ENCODE measurements at places on chromosomes 4 and X.

DNA sequence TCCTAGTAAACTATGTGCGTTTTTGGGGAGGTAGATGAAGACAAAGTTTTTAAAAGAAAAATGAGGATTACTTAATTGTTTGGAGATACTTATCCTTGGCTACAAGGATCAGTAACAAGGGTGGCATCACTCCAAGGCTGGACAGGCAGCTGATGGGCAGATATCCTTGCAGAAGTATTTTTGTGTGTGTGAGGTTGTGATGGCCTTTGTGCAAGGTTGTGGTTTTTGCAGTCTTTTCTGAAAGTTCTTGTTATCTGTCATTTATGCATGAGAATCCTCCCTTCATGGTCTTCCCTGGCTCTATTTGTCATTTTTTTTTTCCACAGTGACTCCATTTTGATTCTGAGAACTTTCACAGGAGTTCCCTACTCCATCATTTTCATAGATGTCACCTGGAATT, 96.0 kb upstream of the C1GALT1C1 start:
- no peak for DNase-seq

GRCh38 chr4:30726090-30726675, 6.0 kb downstream of the PCDH7 start:
- DNase-seq: no peak

- no peak for DNase-seq
These were observed 330.1 kb upstream of the RPS6KA3 start for GRCh38 chrX:20596856-20597255.

DNA sequence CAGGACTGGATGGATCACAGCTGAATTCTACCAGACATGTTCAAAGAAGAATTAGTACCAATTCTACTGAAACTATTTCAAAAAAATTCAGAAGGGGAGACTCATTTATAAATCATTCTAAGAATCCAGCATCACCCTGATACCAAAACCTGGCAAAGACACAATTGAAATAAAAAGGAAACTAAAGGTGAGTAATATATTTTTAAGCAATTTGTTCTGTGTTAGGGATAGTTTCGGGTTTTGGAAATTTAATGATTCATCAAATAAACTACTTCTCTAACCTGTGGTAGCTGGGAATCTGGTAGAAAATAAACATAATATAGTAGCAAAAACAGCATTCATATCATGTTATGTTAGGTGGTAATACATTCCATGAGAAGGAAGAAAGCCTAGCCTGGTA, 662.2 kb upstream of the BOD1L1 start:
- peak; percentile 77 for DNase-seq

DNA sequence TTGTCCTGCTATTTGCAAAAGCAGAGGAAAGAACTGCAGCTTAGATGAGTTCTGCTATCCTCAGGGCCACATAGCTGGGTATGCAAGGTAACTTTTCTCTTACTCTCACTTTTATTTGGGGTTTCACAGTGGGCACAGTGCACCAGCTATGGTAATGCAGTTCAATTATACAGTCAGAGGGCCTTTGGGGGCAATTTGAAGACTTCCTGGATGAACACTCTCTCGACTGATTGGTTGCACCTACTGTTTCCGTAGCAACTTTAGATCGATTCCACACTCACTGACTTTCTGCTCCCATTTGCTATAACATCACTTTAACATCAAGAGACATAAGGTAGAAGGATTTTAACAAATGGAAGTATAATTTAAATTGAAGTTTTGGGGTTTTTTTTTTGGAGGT, 128.6 kb downstream of the SLC39A8 start:
- DNase-seq: no peak

DNA sequence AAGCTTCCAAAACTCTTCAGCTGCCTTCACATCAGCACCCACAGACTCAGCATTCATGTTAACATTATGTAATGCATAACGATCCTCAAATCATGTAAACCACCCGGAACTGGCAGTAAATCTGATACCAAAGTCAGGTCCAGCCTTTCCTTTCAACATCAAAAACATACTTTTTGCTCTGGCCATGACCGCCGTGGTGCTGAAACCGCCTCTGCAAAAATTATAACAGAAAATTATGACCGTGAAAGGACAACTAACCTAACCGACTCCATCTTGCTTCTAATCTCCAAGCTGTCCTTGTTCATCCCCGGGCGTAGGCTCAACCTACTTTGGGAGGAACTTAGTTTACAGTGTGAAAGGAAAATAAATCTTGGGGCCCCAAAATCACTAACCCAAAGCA, 51.6 kb downstream of the TRMT44 start:
- no peak for DNase-seq

- DNase-seq: no peak
These were observed 52.9 kb upstream of the HPRT1 start for GRCh38 chrX:134407065-134407376.

GRCh38 chr4:101309925-101310324, 37.4 kb downstream of the PPP3CA start:
- no peak for DNase-seq

GRCh38 chr4:185538806-185539205, 3.5 kb upstream of the PDLIM3 start:
- no peak for DNase-seq

GRCh38 chr4:108695062-108695461, 44.7 kb downstream of the OSTC start:
- no peak for DNase-seq

- no peak for DNase-seq
These were observed 133.8 kb downstream of the CPZ start for GRCh38 chr4:8726344-8726851.

DNA sequence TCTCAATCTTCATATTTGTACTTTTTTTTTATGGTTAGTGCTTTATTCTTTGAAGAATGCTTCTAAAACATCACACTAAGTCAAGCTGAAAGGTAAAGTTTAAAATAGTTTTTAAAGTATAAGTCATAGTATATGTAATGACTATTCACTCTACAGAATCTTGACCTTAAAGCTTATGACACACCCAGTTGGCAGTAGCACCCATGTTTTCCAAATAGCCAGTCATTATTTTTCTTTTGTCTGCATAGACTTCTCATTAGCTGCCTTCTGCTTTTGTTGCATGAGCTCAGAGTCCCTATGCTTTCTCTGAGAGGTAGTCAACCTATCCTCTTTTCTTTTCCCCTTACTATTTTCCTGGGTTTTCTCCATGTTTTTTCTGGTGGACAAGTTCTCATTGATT, 231.5 kb downstream of the PCDH18 start:
- DNase-seq: peak; percentile 55

GRCh38 chr4:119209077-119209476, 3.4 kb upstream of the USP53 start:
- DNase-seq: peak; percentile 96

DNA sequence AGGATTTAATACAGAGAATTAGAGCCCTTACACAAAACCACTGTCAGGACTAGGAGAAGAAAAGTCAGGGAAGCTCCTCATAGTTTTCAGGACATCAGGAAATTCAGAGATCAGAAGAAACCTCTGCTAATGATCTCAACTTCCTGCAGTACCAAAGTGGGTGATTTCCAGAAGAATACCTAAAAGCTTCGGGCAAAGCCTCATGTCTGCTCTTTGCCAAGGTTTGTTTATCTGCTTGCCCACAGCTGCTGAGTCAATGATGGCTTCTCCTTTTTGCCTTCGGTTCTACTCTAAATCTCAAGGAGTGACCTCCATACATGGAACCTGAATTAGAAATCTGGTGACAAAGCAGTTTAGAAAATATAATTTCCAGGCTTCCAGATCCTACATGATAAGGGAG, 68.4 kb downstream of the USP38 start:
- DNase-seq: peak; percentile 54

GRCh38 chr4:7255488-7255881, 63.1 kb downstream of the SORCS2 start:
- DNase-seq: no peak

GRCh38 chr4:157751631-157752030, 421.2 kb downstream of the GASK1B start:
- no peak for DNase-seq

DNA sequence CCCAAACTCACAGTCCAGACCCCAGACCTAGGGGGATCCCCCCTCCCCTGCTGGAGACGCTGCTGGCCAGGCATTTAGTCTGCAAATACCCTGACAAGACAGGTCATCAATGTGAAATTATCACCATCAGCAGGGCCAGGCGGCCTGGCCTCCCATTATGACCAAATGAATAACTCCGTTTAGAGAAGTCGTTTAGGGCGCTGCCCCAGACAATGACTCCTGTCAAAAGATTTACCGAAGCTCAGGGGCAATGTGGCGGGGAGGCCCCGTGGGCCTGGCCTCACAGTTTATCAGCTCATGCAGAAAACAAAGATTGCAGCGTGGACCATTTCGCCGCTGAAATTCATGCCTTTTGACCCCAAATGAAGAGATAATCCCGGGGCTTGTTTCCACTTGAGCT, 76.5 kb downstream of the HMX1 start:
- DNase-seq: no peak

DNA sequence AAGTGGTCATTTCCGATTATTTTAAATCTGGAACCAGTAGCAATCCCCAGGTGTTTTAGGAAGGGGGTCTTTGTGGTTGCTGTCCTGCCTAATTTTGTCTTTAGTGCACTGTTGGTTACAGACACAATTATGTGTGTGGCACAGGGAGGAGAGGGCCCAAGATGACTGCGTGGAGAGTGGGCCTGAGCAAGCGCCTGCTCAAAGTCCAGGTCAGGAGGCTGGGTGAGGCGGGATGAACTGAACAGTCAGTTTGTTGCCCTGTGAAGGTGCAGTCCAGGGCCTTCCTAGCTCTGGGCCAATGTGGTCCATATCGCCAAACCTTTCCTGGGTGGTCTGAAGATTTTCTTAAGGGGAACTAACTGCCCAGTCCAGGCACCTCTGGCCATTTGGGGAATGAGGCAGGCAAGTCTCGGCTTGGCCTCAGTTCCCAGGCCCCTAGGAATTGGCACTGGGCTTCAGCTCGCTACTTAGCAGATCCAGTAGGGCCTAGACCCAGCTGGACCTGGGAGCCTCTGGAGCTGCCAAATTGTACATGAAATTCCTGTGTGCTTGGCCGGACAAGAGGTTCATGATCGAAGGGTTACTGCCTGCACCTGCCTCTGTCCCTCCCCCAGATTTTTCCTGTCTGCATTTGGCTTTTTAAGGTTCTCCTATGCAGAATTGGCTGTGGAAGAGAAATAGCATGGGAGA, 47.6 kb downstream of the ANAPC4 start:
- no peak for DNase-seq

- DNase-seq: no peak
These were observed 2.9 kb downstream of the HPGDS start for GRCh38 chr4:94339779-94340178.

GRCh38 chr4:5785806-5786680, 75.0 kb downstream of the EVC start:
- peak; percentile 96 for DNase-seq

DNA sequence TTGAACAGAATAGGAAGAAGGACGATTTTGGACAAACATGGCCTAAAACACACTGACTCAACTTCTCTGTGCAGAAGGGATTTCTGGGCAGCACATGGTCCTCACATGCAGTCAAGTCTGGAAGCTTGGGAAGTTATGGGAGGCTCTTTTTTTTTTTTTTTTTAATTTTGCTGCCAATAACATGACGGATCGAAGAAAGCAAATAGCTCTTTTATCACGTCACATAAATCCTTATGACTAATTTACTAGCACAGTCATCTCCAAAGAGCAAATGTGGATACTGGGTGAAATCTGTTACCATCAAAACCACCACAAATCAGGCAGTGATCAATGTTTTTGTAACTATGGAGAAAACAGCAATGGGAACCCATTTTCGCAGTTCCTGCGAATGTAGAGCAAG, 193.3 kb upstream of the FAM9B start:
- no peak for DNase-seq

- DNase-seq: peak; percentile 9
These were observed 2.8 kb downstream of the UPRT start for GRCh38 chrX:75276666-75277065.

- peak; percentile 76 for DNase-seq
These were observed 339.7 kb downstream of the DMD start for GRCh38 chrX:32871636-32872035.

DNA sequence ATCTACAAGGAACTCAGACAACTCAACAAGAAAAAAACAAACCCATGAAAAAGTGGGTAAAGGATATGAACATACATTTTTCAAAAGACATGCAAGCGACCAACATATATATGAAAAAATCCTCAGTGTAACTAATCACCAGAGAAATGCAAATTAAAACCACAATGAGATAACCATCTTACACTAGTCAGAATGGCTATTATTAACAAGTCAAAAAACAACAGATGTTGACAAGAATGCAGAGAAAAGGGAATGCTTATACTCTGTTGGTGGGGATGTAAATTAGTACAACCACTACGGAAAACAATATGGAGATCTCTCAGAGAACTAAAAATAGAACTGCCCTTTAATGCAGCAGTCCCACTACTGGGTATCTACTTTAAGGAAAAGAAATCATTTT, 12.1 kb downstream of the NIPAL1 start:
- DNase-seq: no peak

- peak; percentile 1 for DNase-seq
These were observed 197.6 kb upstream of the FAM9B start for GRCh38 chrX:9231491-9231890.

- no peak for DNase-seq
These were observed 132.0 kb upstream of the ATP6AP2 start for GRCh38 chrX:40448793-40449192.

- peak; percentile 24 for DNase-seq
These were observed 2.1 kb downstream of the PITX2 start for GRCh38 chr4:110620691-110621327.

DNA sequence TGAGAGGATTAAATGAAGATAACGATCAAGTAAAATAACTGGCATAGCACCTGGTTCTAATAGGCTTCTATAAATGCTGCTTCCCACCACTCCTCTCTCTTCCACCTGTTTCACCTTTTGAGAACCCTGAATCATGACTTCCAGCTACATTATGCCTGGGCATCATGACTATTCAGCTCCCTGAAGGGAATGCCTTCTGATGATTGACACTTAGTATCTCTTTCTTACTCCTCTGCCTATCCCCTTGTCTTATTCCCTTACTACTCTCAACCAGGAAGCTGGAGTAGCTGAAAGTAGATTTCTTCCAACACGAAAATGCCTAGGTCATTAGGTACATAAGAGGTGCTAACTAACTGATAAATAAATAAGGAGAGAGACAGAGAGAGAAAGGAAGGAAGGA, 24.7 kb upstream of the CXCL8 start:
- DNase-seq: no peak

DNA sequence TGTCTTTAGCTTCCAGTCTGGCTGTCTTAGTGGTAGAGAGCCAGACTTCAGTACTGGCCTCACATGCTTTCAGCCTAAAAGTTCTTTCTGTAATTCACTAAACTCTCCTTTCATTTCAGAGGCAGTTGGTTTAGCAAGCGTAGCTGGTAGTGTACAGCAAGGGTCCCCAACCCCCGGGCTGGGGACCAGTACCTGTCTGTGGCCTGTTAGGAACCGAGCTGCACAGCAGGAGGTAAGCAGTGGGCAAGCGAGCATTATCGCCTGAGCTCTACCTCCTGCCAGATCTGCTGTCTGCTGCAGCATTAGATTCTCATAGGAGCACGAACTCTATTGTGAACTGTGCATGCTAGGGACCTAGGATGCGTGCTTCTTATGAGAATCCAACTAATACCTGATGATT, 72.0 kb downstream of the QRFPR start:
- no peak for DNase-seq

DNA sequence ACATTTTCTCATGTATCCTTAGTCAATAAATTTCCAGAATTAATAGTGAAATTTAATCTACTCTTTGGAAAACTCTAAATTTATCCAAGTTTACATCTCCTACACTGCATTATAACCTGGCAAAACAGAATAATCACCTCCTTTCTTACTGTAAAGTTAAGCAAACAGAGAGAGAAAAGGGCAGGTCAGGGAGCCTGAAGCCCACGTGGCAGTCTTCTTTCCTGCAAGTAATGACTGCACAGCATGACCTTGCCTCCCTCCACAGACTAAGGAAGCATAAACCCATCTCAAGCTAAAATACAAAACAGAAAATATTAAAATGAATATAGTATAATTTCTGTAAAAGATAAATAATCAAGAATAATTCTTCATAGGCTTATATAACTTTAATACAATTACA, 1153.0 kb downstream of the C4orf33 start:
- DNase-seq: no peak
